Bladder microvascular endothelial cell (primary cell): ENCODE measurements at places on chromosomes 5 and 9. TPM values are rescaled to one million over a fixed set of nuclear protein-coding genes. Genes with fewer than 3 reads are reported as not detected.

SHOC1 gene
- not detected in 2 replicates for total RNA-seq

SEC24A gene
- total RNA-seq = 9.2 and 30.8 TPM in 2 replicates

ADAMTS19 gene
- total RNA-seq = not detected in 2 replicates

ARHGEF28 gene
- total RNA-seq = 95.7 and 243 TPM in 2 replicates

TMC1 gene
- total RNA-seq = 1.3 and 2.4 TPM in 2 replicates

LAMC3 gene
- under 0.01 and 0.50 TPM in 2 replicates for total RNA-seq

SLC34A3 gene
- not detected in 2 replicates for total RNA-seq

PCDHA1 gene
- 0.13 TPM in 1 of 2 replicates, not detected in the other for total RNA-seq

ZNF79 gene
- total RNA-seq = 11.7 and 16.0 TPM in 2 replicates

SV2C gene
- total RNA-seq = not detected in 2 replicates

NTNG2 gene
- under 0.01 TPM in 1 of 2 replicates, not detected in the other for total RNA-seq

NR2F1-AS1 gene
- total RNA-seq = 3.7 and 35.6 TPM in 2 replicates

C5orf58 gene
- total RNA-seq = not detected in 2 replicates

SLC25A2 gene
- total RNA-seq = 0.16 and 0.44 TPM in 2 replicates

TRIM36 gene
- total RNA-seq = 0.38 and 0.49 TPM in 2 replicates

CAMK2A gene
- total RNA-seq = not detected in 2 replicates

LRRC14B gene
- not detected in 2 replicates for total RNA-seq

SMIM33 gene
- total RNA-seq = not detected in 2 replicates

SHISAL2B gene
- not detected in 2 replicates for total RNA-seq

POC5 gene
- total RNA-seq = 4.9 and 10.1 TPM in 2 replicates

FLT4 gene
- 78.0 and 431 TPM in 2 replicates for total RNA-seq

PTCD2 gene
- 1.8 and 4.5 TPM in 2 replicates for total RNA-seq

PCDHAC2 gene
- total RNA-seq = 0.19 and 0.32 TPM in 2 replicates
